ENCODE measurements at places on chromosomes 4 and X.

DNA sequence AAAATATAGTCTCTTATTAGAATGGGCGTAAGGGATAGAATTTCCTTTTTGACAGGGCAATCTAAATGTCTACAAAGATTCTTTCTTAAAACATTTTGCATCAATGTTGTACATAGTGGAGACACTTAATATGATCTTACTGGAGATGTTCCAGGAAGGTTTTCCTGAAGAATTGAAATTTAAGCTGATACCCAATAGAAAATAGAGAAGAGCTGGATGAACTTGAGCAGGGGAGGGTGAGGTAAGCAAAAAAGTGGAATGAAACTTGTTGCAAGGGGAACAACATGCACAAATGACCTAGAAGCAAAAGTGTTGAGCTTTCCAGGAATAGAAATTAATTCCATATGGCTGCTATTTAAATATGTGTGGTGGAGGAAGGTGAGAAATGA, 19.7 kb downstream of the SLAIN2 start:
- DNase-seq = no peak

- no peak for DNase-seq
Measured at GRCh38 chr4:107885865-107886264, 45.5 kb upstream of the CYP2U1 start.

GRCh38 chrX:44675362-44676024, 132.8 kb upstream of the FUNDC1 start:
- peak; percentile 32 for DNase-seq

DNA sequence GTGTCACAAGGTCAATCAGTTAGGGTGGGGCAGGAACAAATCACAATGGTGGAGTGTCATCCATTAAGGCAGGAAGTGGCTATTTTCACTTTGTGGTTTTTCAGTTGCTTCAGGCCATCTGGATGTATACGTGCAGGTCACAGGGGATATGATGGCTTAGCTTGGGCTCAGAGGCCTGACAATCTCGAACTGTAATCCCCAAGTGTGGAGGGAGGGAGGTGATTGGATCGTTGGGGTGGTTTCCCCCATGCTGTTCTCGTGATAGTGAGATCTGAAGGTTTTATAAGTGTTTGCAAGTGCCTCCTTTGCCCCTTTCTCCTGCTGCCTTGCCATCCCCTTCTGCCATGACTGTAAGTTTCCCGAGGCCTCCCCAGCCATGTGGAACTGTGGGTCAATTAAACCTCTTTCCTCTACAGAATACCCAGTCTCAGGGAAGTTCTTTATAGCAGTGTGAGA, 36.7 kb upstream of the STS start:
- no peak for DNase-seq

- DNase-seq = peak; percentile 18
Measured at GRCh38 chrX:142804085-142804484, 221.6 kb upstream of the SPANXN4 start.

DNA sequence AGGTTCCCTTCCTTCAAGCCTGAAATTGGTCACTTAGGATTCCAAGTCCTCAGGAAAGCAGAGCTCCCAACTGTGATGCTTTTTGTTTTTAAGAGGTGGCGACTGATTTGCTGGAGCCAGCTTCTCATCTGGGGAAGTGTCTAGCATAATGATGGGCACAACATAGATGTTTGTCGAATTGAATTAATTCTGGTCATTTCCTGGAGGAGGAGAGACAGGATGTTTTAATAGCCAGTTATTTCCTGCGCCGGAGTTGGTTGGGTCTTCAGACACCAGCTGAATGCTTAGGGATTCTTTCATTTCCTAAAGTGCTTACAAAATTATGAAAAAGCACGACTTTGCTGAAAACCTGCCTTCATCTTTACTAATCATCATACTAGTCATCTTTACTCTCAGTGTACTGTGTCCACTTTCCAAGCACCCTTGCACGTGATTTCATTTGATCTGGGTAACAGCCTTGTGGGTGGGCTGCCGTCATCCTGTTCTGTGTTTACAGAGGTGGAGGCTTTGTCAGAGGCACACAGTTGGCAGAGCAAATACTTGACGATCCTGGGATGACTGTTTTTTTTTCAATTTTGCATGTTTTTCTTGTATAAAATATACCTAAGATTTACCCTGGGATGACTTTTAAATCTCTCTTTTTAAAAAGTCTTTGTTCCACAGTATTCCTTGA, 49.5 kb downstream of the RGS12 start:
- no peak for DNase-seq

DNA sequence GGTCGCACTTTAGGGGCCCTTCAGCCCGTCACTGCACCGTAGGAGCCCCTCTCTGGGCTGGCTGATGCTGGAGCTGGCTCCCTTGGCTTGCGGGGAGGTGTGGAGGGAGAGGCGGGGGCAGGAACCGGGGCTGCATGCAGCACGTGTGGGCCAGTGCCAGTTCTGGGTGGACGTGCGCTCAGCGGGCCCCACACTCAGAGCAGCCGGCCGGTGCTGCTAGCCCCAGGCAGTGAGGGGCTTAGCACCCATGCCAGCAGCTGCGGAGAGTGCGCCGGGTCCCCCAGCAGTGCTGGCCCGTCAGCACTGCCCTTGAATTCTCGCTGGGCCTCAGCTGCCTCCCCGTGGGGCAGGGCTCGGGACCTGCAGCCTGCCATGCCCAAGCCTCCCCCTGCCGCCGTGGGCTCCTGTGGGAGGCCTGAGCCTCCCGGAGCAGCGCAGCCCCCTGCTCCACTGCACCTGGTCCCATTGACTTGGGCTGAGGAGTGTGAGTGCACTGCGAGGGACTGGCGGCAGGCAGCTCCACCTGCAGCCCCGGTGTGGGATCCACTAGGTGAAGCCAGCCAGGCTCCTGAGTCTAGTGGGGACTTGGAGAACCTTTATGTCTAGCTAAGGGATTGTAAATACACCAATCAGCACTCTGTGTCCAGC, 108.8 kb upstream of the RASGEF1B start:
- no peak for DNase-seq

GRCh38 chr4:7775396-7775795, 164.3 kb downstream of the AFAP1 start:
- DNase-seq = no peak

- DNase-seq = no peak
Measured at GRCh38 chr4:21806991-21807390, 141.6 kb downstream of the KCNIP4 start.

- no peak for DNase-seq
Measured at GRCh38 chr4:99062120-99062519, 26.5 kb downstream of the ADH5 start.

GRCh38 chrX:121064579-121064978, 17.2 kb downstream of the GLUD2 start:
- DNase-seq = no peak

GRCh38 chr4:186772936-186773487, 49.4 kb upstream of the FAT1 start:
- no peak for DNase-seq

GRCh38 chr4:24413311-24413784, 171.0 kb downstream of the DHX15 start:
- no peak for DNase-seq

DNA sequence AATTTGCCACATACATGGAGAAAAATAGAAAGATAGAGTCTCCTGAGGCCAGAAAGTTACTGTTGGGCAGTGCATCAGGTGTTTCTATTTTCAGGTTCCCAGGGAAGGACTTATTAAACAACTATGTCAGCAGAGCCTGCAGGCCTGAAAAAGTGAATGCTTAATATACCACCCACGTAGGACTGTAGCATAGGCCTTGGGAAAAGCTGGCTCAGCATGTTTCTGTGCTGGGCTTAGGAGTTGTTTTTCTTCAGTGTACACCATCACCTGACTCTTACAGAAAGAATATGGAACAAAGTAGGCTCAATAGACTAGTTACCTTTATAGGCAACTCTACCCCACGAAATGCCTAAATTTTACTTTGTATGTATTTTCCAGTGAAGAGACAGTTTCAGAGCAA, 1385.9 kb downstream of the FAM133A start:
- no peak for DNase-seq

GRCh38 chr4:71130827-71131603, 137.6 kb downstream of the DCK start:
- no peak for DNase-seq

- peak; percentile 30 for DNase-seq
Measured at GRCh38 chrX:20267931-20268701, 1.4 kb upstream of the RPS6KA3 start.

DNA sequence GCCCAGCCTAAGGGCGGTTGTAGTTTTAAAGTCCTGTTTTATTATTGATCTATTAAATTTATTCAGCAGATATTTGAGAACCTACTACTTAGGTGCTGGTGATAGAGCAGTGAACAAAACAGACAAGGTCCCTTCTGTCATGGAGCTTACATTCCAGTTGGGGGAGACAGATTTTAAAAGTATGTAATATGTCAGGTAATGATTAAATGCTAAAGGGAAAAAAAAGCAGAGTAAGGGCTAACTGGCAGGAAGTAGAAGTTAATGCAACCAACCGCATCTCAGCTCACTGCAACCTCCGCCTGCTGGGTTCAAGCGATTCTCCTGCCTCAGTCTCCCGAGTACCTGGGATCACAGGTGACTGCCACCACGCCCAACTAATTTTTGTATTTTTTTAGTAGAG, 7.8 kb upstream of the MCUB start:
- no peak for DNase-seq

- DNase-seq = no peak
Measured at GRCh38 chrX:18981124-18981807, 2.6 kb downstream of the PHKA2 start.

DNA sequence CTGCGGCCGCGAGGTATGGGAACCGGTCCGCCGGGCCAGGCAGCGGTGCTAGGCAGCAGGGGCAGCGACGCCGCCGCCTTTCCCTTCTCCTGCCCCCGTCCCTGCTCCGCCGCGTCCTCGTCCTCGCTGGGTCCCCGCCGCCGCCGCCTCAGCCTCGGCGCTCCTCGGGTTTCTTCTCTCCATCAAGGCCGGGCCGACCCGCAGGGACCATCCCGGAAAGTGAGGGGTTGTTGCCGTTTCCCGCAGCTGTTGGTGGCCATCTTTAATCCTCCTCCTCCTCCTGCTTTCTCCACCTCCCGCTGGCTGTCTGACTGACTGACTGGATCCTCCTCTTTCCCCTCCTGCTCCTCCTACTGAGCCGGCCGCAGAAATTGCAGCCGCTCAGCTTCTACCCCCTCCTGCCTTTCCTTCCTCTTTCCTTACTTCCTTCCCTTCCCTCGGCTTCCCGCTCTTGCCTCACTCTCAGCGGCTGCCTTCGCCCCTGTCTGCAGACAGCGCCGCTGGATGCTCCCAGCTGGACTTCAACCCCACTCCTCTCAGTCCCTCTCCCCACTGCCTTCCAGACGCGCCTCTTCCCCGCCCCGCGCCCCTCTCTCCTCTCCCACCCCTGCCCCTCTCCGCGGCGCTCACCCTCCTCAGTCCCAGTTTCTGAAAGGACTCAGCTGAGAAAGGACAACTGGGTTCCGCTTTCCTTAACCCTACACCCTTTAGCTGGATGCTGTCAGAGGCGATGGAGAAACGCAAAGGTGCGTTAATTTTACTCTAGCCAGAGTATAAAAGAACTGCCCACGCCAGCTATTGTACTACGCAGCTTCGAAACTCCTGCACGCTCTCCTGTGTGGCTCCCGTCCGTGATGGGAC, at the start of gene WDFY3:
TSS of gene WDFY3 (minus strand) at position 309 of the 861 bp plus-strand sequence. CDS start 106,099 bp downstream, outside the sequence.
- peak; percentile 81 for DNase-seq

GRCh38 chr4:4329496-4329895, 39.4 kb downstream of the ZBTB49 start:
- DNase-seq = no peak

GRCh38 chr4:144645102-144645630, 790 bp upstream of the HHIP start:
- peak; percentile 26 for DNase-seq

- no peak for DNase-seq
Measured at GRCh38 chrX:111020283-111020682, 75.7 kb upstream of the PAK3 start.

GRCh38 chr4:123682931-123683330, 286.3 kb downstream of the SPRY1 start:
- DNase-seq = no peak

GRCh38 chrX:19686876-19687275, 171.6 kb upstream of the MAP3K15 start:
- no peak for DNase-seq

DNA sequence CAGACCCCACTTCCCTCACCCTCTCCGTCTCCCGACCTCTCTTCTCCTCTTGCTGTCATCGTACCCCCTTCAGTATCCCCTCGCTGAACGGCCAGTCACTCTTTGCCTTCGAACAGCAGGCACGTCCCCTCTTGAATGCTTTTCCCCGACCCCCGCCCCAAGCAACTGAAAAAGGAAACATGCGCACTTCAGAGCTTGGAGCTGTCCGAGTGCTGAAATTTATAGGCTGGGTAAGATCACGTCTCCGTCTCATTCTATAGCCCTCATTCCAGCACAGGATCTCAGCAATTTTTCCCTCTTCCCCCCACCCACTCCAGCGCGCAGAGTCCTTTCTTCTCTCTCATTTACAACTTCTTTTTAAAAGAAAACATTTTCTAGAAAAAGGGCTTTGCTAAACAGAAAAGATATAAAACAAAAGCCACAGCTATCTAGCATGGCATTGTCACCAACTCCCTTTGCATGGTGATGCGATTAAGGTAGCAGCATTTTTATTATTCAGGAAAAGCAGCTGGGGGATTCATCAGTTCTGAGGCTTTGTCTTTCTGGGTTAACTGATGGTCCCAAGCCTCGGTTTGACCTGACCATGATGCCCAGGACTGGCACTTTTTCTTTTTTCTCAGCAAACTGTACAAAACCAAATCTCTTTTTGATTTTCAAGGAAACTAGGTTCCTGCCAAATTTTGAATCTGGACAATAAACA, at the start of gene GLRA2:
TSS of gene GLRA2 (plus strand) at position 247 of the 700 bp plus-strand sequence. CDS start 522 bp downstream, outside the sequence.
- peak; percentile 22 for DNase-seq

DNA sequence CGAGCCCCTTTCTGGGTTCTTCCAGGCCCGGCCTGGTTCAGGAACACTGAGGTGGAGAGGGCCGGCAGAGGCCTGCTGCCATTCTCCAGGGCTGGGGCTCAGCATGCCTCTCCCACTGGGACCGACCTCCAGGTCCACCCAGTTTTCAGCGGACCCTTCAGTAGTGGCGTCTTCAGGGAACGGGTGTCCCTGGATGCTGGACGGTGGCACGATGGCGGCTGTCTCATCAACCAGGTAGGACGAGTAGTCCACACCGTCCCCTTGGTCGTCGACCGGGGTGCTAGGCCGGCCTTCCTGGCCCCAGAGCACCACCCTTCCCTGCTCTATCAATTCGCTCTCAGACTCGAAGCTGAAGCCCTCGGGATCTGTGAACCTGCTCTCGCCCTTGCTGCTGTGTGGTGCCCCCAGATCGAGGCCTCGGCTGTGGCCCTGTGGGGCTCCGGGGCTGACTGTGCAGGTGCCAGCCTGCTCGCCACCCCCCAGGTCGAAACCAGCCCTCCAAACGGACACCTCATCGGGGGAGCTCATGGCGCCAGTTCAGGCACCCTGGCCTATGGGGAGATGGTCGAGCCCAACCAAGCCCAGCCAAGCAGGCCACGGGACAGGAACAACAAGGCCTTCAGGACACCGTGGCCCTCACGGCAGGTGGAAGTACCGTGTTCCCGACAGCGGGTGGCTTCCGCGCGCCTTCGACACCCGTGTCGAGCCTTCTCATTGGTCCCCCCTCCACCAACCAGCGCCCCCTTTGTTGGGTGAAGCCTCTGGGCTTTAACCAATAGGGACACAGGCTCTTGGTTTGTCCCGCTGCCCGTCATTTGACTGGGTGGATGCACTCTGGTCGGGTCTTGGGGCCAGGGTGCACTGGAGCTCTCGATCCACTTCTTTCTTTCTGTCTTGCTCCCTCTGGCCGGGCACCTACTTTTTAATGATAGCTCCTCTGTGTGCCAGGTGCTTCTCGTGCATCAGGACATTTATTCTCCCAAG, 814 bp upstream of the LOC101059915 start:
- no peak for DNase-seq

All from glutamatergic neuron (in vitro differentiated cells).